Astrocyte of the cerebellum (primary cell): ENCODE measurements at places on chromosomes 16 and 17.
A peak's percentile ranks its signal among the peaks of the same experiment; 100 is the strongest.

DNA sequence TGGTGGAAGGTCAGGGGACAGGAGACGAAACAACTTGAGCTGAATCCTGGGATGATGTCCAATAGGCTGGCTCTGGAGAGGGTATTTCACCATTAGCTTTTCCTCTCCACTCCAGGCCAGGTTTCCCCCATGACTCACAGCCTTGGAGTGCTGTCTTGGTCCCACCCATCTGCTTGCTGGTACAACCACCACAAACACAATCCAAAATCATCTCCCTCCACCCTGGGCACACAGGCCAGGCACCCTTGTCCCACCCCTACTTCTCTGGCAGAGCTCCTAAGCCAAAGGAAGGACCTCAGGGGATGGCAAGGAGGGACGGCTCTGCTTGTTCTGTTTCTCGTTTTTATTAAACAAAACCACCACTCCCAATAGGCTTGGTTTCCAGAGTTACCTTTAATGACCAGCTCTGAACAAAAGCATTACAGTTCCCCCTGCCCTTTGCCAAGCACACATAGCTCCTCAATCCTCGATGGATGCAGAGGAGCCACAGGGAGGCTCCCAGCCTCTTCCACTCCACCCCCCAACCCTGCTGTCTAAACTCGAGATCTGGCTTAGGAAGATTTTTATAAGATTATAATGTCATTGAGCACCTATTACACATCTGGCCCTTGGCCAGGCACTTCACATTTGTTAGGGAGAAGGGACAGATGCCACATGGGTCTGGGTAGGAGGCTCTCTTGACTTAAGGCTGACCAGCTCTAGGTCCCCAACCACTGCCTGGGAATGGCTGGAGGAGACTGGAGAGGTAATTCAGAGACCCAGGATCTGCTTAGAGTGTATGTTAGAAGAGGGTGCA, 13.3 kb downstream of the CAVIN1 start:
- peak; percentile 64 for DNase-seq

DNA sequence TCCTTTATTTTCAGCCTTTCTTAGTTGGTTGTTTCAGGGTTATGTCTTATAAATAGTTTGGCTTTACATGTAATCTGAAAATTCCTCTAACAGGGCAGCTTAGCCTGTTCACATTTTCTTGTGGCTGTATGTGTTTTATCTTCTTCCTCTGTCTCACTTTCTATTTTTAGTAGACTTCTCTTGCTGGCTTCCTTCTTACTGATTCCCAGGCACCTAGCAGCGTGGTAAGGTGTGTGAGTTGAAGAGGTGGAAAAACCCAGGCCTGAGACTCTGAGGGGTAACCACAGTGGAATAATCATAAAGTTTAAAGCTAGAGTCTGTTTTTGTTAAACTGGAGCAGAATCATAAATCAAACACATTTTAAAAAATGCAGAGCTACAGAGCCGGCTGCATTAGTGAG, 190.9 kb downstream of the LGALS9B start:
- DNase-seq = no peak

DNA sequence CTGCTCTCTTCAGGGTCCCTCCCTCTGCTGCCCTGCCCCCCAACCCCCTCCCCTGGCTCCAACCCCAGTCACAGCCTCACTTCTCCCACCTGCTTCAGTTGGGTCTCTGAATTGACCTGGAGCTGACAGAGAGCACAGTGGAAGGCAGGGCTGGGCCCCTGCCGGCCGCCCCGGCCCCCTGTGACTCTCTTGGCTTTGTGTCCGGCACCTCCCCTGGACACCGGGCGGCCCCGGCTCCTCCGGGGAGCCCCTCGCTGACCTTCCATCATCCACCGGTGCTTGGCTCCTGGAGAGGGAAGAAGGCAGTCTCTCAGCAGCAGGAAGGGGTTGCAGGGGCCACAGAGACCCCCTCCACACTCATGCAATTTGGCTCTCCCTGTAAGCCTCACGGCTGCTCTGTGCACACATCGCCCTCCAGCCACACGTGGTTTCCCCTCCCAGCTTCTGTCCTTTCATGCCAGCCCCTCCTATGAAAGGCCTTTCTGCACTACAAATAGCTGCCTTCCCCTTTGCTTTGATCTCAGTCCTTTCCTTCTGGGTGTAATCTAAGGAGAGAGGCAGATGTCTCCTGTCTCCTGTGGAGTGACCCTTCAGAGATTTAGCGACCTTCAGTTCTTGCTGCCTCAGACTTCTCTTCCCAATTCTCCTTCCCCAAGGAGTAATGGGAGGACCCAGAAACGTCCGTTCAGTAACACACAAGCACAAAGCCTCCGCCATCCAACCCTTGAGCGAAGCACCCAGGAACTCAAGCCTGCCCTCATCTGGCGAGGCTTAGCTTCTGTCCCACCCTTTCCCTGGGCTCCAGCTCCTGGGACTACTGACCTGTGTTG, 8.3 kb downstream of the NKIRAS2 start:
- DNase-seq = no peak

- no peak for DNase-seq
Measured at GRCh38 chr17:79654960-79655382, 44.1 kb upstream of the RBFOX3 start.

- no peak for DNase-seq
Measured at GRCh38 chr17:81551458-81552243, 502 bp downstream of the FAAP100 start.

GRCh38 chr17:15194859-15195277, 70.3 kb downstream of the PMP22 start:
- DNase-seq = no peak

GRCh38 chr17:36720131-36720530, 118.7 kb downstream of the MRM1 start:
- DNase-seq = no peak

DNA sequence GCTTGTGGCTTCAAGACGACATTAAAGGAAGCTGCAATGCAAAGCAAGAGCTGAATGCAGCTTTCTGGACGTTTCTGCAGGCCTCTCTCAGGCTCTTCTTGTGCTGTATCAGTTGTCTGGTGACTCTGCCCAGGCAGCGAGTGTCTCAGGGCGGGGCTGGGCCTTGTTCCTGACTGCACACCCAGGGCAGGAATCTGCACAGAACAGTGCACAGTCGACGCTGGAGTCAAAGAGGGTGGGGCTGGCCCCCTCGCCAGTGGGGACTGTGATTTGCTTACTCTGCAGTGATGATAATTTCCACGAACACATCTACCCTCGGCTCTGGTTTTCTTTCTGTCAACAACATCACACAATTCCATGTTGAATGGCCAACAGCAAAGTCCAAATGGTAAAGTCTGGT, 60.7 kb downstream of the IRF8 start:
- DNase-seq = no peak

DNA sequence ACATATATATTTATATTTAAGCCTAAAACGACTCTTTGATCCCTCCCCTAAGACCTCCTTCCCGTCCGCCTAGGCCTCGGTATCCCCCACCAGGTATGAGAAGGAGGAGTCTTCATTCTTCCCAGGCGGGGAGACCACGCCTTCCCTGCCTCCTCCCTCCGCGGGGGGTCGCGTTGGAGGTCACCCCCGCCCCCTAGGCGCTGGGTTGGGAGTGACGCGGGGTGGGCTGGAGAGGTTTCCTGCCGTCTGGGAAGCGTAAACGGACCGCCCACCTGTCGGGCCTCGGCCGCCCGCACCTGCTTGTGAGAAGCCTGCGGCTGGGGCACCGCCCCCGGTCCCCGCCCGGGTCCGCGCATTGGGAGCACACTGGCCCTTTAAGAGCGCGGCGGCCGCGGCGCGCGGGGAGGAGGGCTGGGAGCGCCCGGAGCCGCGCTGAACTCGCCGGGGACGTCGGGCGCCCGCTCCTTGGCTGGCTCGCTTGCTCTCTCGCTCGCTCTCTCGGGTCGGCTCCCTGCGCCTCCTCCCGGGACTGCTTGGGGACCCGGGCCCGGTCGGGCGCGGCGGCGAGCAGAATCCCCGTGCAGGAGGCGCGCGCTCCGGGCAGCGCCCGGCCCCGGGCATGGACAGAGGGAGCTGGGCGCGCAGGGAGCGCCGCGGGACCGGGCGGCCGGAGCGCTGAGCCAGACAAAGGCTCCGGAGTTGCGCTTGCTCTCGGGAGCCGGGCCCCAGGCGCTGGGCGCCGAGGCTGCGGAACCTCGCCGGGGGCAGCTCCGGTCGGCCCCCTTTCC, at the start of gene MMP15:
MMP15 (plus strand) TSS at position 404 of the 788 bp plus-strand sequence. CDS start 597 bp downstream, outside the sequence.
- DNase-seq = no peak

GRCh38 chr17:58153046-58153445, 4.9 kb downstream of the OR4D1 start:
- no peak for DNase-seq

- DNase-seq = no peak
Measured at GRCh38 chr16:65834688-65835087, 531.8 kb upstream of the CDH5 start.

DNA sequence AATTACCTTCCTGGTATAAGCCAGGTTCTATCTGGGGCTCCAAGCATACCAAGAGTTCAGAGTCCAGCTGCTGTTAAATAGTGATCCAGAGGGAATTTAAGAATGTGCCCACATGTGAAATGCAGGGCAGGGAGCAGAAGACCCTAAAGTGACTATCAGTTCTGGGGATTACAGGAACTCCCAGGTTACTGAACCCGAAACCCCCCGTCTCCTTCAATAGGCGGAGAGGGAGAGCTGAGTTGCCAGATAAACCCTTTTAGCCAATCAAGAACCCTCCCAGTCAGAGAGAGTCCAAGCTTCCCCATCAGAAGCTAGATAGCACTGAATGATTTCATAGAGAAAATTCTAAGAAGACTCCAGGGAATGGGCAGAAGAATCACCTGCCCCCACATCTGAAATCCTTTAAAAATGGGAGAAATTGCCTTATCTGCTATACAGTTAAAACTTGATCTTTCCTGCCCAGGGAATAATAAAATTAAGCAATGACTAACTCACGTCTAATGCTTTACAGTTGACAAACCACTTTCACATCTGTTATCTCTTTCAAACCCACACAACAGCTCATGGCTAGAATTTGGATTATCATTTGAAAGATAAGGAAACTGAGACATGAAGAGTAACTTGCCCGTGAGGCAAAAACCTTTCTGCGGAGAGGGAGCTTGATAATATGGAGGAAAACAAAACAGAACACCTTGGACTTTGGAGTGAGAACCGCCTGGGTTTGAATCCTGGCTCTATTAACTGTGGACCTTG, 10.2 kb downstream of the NOG start:
- DNase-seq = no peak
